Stimulated activated CD4-positive, alpha-beta T cell treated with anti-CD3 and anti-CD28 coated beads, Interleukin-4, amount 100 ng/mL, for 48 hours (primary cell): ENCODE measurements at places on chromosomes 16 and 17.
A peak's percentile ranks its signal among the peaks of the same experiment; 100 is the strongest.

DNA sequence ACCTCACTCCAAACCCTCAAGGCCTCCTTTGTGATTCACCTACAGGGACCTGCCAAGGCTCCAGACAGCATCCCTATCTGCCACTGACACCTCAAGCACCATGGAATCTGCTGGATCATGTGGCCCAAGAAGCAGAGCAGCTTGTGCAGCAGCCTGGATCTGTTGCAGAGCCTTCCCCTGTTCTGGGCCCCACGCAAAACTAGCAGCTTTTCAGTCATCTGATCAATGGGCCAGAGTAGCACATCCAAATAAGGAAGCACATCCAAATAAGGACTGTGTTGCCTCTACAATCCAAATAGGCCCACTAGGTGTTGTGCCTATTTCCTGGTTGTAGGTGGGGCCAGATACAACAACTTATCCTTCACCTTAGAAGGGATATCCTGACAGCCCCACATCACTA is 97.1 kb upstream of the GNAO1 start:
- DNase-seq = no peak

DNA sequence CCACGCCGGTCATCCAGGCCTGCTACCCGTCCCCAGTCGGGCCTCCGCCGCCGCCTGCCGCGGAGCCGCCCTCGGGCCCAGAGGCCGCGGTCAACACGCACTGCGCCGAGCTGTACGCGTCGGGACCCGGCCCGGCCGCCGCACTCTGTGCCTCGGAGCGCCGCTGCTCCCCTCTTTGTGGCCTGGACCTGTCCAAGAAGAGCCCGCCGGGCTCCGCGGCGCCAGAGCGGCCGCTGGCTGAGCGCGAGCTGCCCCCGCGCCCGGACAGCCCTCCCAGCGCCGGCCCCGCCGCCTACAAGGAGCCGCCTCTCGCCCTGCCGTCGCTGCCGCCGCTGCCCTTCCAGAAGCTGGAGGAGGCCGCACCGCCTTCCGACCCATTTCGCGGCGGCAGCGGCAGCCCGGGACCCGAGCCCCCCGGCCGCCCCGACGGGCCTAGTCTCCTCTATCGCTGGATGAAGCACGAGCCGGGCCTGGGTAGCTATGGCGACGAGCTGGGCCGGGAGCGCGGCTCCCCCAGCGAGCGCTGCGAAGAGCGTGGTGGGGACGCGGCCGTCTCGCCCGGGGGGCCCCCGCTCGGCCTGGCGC is 2.4 kb downstream of the HIC1 start:
- DNase-seq = no peak

- DNase-seq = no peak
Measured at GRCh38 chr17:79996291-79996690, 39.4 kb downstream of the TBC1D16 start.

- no peak for DNase-seq
Measured at GRCh38 chr17:82665217-82665616, 17.0 kb upstream of the WDR45B start.

GRCh38 chr17:78672871-78673371 is 95.7 kb upstream of the DNAH17 start:
- no peak for DNase-seq

DNA sequence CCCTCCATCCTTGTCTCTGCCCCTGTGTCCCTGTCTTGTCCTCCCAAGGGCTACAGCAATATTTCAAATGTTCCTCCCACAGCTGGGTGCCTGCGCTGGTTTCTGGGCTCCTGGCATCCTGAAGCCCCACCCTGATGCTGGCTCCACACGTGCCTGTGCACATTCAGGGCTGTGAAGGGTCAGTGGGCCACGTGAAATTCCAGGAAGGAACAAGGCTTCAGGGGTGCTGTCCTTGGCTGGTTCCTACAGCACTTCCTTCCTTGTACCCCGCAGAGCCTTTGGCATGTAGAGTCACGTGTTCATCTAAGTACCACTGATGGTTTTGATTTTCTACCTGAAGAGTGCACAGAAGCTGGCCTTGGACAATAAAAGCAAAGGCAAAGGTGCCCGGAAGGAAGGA is 57.7 kb upstream of the NLK start:
- DNase-seq = no peak

DNA sequence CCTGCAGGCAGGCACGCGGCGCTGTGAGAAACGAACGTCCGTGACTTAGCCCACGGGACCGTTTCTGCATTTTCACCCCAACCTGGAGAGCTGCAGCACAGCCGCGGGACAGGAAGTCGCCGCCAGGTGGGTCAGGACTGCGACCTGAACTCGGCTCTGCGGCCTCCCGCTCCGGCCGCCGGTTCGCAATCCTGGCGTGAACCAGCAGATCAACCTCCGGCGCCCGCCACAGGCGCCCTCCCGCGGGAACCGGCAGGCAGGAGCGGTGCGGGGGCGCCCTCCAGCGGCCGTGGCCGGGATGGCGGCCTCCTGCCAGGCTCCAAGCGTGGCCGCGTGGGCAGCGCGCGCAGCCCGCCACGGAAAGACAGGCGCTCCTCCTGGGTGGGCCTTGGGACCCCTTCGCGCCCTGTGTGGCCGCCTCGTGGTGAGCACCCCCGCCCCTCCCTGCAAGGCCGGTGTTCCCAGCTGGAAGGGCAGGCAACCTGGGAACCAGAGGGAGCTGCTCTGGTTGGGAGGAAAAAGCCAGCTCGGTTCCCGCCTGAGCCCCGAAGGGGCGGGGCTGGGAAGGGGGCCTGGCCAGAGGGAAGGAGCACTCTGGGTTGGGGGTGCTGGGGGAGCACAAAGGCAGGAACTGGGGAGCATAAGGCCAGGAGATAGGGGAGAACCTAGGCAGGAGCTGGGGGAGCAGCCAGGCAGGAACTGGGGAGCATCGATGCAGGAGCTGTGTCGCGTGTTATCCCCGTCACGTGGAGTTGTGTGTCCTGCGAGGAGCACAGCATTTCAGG is 28.2 kb downstream of the ACTG1 start:
- DNase-seq = peak; percentile 85

DNA sequence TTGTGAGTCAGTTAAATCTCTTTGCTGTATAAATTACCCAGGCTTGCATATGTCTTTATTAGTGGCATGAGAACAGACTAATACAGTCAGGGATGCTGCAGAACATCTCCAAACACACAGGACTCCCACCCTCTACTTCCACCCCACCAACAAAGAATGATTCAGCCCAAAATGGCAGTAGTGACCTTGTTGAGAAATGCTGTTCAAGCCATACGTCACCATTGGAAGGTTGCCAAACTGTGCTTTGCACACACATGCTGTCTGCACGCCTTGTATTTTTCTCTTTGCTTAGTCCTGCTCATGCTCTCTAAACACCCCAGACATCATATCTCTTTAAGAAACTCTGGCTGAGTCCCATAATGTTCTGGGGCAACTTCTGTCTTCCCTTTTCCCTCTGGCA is 589.6 kb downstream of the WWOX start:
- no peak for DNase-seq

DNA sequence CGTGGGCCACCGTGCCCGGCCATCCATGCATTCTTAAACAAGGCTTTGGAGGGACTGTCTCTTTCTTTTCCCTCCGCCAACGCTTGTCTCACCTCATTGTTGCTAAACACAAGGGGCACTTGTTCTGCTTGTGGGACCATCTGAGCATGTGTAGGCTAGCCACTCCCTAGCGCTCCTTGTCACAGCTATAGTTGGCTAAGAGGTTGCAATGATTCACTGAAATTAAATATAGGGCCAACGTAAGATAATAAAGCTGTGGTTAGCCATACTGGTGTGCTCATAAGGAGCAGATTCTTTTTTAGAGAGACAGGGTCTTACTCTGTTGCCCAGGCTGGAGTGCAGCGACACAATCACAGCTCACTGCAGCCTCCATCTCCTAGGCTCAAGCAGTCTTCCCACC is 41.2 kb downstream of the KIAA0513 start:
- no peak for DNase-seq

GRCh38 chr16:10729104-10730048 is 14.3 kb upstream of the NUBP1 start:
- no peak for DNase-seq

DNA sequence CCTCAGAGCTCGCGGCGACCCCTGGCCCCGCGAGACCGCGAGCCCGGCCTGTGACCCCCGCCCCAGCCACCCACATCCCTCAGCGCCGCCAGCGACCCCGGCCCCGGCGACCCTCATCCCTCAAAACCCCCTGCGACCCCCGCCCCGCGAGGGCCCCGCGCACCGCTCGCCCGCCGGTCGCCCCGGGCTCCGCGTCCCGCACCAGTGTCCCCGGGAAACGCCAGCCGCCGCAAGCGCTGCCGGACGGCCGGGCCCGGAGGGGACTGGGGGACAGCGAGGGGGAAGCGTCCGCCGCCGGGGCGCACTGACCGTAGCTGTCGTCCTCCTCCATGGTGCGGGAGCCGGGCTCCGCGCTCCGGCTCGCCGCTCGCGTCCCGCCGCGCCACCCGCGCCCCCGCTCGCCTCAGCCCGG is at the start of gene CYTH1:
Gene CYTH1 (minus strand): TSS at position 381 of the 412 bp plus-strand sequence. CDS start 50 bp downstream, at position 331.
- no peak for DNase-seq

GRCh38 chr17:8697323-8697741 is 47.3 kb downstream of the CCDC42 start:
- DNase-seq = no peak

GRCh38 chr17:4407216-4407615 is 26.5 kb upstream of the SPNS3 start:
- no peak for DNase-seq

DNA sequence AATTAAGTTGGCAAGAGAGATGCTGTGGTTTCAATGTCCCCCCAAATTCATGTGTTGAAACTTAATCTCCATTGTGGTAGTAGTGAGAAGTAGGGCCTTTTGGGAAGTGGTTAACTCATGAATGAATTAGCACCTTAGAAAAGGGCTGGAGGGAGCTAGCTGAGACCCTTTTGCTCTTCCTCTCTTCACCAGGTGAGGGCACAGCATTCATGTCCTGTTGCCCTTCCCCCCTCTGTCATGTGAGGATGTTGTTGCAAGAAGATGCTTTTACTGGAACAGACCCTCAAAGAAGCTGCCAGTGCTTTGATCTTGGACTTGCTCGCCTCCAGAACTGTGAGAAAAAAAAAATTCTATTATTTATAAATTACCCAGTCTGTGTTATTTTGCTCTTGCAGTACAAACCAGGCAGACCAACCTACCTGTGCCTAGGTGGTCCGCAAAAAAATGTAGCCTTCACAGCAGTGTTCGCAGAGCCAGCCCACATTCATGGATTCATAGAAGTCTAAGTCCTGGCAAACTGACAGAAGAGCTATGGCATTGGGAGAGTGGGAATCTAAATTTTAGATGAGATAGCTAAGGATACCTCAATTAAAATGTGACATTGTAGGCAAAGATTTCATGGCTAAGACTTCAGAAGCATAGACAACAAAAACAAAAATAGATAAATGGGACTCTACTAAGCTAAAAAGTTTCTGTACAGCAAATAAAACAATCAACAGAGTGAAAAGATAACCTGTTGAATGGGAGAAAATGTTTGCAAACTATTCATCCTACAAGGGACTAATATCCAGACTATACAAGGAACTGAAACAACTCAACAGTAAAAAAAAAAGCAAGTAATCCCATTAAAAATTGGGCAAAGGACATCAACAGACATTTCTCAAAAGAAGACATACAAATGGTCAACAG is 32.0 kb upstream of the ABCA5 start:
- DNase-seq = no peak

GRCh38 chr17:63002625-63003024 is 36.6 kb downstream of the TANC2 start:
- no peak for DNase-seq

- no peak for DNase-seq
Measured at GRCh38 chr17:72294487-72294893, 173.7 kb downstream of the SOX9 start.

- no peak for DNase-seq
Measured at GRCh38 chr17:62933501-62934385, 32.3 kb upstream of the TANC2 start.
